NCI-H345 (cell line): ENCODE measurements at places on chromosomes 6 and 20.
A peak's percentile ranks its signal among the peaks of the same experiment; 100 is the strongest.

- no peak for DNase-seq
These were observed 18.9 kb upstream of the ITPR3 start for GRCh38 chr6:33602180-33602579.

GRCh38 chr20:10242166-10242565 is 23.5 kb downstream of the SNAP25 start:
- DNase-seq, result no peak

- DNase-seq, result no peak
These were observed 161.4 kb upstream of the HTR1E start for GRCh38 chr6:86775893-86776292.

DNA sequence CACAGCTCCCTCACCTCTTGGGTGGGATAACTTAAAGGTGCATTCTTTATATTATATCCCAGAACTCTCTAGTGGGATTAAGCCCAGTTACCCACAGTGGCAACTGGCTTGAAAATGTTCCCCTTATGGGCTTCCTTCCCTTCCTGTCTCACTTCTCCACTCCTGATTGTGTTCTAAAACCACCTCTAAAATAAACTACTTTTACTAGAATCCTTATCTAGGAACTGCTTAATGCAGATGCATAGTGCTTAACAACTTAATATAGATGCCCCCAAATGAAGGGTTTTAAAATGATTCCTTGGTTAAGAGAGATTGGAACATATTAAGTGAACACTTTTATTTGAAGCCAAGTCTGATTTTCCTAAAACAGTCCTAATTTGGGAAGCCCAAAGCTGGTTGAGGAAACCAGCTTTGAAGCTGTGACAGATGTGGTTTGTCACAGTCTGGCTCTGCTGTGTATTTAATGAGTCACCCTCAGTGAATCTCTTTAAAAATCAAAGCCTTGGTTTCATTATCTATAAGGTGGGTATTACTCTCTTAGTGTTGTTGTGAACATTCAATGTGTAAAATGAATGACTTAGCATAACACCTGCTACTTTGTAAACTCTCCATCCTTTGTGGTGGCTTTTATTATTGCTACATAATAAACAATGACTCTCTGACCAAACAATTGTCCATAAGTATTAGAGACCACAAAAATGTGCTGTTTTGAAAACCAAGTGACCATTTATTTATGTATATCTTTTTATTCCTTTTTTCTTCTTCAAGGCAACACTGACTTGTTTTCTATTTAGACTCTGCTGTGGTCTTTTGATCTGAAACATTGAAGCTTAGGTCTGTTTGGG is 24.4 kb downstream of the PLCB1 start:
- peak; percentile 77 for DNase-seq

DNA sequence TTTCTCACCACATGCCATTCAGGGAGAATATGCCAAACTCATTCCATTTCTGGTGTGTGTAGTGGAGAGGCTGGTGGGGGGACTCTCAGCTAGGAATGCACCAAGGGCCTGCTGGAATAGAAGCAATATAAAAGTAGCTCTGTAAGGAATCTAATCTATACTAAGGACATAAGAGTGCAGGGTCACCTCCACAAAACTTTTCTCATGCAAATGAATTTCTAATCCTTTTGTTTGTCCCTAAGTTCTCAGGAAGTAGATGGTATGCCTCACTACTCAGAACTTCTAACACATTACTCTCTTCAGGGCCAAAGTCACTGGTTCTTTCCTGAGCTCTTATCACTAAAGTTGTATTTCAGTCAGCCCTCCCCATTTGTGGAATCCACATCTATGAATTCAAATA is 427.2 kb downstream of the C6orf118 start:
- no peak for DNase-seq

DNA sequence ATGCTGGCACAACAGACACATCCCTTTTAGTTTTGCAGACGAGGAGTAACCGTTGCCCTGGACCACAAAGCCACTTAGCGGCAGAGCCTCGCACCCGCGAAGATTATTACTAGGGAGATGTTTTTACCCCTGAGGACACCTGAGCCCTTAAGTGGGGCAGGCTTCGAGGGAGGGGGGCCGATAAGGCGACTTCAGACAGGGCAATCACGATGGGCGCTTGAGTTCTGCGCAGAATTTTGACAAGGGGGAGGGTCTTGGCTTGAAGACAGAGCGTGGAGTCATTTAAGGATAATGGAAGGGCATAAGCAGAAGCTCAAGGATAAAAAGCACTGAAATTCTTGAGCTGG is 650 bp upstream of the TTK start:
- peak; percentile 55 for DNase-seq

- DNase-seq, result no peak
These were observed 3.7 kb downstream of the KIF16B start for GRCh38 chr20:16569246-16570153.

DNA sequence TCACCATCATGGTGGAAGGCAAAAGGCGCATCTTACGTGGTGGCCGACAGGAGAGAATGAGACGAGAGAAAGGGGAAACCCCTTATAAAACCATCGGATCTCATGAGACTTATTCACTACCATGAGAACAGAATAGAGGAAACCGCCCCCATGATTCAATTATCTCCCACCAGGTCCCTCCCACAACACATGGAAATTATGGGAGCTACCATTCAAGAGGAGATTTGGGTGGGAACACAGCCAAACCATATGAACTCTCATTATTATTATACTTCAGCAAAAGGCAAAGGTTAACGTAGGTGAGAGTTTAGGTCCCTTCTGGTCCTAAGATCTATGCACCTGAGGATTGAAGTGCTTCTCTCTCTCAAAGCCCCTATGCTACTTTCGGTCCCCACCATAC is 2.4 kb upstream of the PFDN4 start:
- DNase-seq, result no peak

- no peak for DNase-seq
These were observed 26.3 kb upstream of the UBR2 start for GRCh38 chr6:42537536-42537935.

DNA sequence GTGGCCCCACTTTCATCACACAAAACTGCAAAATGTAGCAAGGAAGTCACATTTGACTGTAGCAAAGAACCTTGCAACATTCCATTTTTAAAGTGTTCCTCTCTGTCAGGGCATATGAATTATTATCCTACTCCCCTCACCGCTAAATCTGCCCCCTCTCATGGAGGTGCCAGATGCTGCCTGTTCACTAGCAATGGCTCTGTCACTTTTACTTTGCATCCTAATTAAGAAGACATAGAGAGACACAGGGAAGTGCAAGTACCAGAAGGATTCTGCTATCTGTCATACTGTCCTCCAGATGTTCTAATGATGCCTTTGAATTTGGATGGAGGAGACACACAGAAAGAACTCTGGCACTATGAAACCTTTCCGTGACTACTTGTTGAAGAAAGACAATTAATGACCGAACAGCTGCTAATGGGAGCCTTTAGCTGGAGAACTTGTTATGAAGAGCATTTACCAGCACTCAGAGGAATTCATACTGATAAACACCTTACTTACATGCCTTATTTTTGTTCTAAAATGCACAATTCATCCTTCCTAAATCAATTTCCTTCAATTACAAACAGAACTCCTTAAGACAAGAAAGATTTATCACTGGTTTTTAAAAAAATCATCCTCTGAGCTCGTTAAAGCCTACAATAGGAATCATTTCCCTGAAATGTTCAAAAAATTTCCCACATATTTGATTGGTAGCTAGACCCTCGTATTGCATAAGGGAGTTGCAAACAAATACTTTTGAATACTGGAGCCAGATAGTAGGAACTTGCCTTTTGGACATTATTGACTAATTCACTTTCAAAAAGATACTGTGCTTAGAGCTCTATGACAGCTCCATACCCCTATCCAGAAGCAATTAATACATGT is 292.6 kb downstream of the UBE3D start:
- DNase-seq, result no peak

DNA sequence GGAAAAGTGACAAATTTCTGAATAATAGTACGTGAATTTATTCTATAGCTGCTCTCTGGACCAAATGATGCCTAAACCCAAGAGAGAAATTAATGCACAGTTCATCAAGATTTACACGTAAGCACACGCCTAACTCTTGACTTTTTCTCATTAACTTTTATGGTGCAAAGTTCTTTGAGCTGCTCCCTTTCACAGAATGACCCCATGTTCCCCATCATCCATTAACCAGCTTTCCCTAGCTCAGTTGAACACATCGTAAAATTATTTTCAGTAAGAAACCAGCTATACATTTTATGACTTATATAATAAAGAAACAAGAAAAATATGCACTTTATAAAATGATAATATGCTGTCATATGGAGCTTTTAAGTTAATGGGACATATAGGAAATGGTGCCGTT is 54.3 kb downstream of the ID4 start:
- no peak for DNase-seq

- no peak for DNase-seq
These were observed 322.5 kb downstream of the HACE1 start for GRCh38 chr6:104537180-104537579.

DNA sequence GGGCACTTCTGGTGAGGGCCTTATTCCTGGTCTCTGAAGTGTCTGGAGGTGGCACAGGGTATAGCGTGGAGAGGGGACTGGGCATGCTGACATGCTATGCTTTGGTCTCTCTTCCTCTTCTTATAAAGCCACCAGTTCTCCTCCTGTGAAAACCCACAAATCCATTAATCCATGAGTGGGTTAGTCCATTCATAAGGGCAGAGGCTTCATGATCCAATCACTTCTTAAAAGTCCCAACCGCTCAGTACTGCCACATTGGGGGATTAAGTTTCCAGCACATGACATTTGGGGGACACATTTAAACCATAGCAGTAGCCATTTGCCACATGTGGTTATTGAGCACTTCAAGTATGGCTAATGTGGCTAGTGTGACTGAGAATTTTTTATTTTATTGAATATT is 3.8 kb upstream of the TRIB3 start:
- no peak for DNase-seq

DNA sequence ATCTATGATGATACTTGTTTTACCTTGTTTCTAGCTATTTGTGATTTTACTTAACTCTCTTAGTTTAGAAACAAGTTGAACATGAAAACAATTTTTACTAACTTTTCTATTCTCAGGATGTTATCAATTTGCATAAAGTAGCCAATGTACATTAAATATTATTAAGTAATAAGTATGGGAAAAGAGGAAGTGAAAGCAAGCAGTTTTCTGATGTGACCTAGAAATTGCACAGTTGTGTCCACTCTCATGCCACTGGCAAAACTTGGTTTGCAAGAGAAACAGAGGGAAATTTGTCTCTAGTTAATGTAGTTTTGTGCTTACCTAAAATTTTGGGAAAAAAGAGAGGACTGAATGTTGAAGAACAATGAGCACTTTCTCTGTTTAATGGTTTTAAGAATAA is 19.2 kb upstream of the TSPYL1 start:
- DNase-seq, result no peak

GRCh38 chr20:50515471-50516106 is 5.4 kb downstream of the PTPN1 start:
- DNase-seq, result no peak

- no peak for DNase-seq
These were observed 749.3 kb downstream of the TENT5A start for GRCh38 chr6:81003156-81003555.

GRCh38 chr6:71446470-71446869 is 157.9 kb downstream of the OGFRL1 start:
- DNase-seq, result no peak

- no peak for DNase-seq
These were observed 21.6 kb downstream of the KIAA1586 start for GRCh38 chr6:57068061-57068460.

DNA sequence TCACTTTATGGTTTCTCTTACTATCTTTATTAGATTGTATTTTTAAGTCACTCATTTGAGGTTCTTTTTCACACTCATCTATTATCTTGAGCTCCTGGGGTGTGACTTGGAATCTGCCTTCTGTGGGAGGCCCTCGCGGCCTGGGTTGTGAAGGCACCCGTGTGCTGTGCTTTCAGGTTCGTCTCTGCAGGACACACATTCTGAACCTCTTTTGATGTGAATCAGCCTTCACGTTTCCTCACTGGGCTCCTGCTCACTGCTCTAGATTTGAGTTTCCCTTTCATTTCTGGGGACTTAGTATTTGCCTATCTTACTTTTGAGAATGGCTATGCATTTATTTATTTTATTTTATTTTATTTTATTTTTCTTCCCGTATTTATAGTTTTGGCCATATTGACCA is 97.8 kb downstream of the PACRG start:
- no peak for DNase-seq

- DNase-seq, result no peak
These were observed 5.9 kb upstream of the LPIN3 start for GRCh38 chr20:41334443-41335421.

DNA sequence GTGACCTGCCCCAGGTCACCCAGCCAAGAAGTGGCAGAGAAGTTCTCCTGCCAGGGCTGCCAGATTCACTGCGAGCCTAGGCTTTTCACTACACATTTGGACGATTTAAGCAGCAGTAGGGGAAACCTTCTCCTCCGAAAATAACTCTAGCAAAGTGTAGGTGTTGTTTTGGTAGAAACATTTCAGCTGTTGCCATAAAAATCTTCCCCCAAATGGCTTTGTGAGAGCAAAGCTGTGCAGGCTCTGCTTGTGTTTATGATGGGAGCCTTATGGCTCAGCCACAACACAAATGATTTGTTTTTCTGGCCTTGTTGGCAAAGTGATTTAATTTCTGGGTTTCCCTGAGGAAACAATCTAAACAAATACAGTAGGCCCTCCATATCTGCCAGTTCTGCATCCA is 81.8 kb downstream of the PLCB4 start:
- DNase-seq, result no peak

- DNase-seq, result peak; percentile 39
These were observed 2.9 kb downstream of the RXRB start for GRCh38 chr6:33197431-33198048.

DNA sequence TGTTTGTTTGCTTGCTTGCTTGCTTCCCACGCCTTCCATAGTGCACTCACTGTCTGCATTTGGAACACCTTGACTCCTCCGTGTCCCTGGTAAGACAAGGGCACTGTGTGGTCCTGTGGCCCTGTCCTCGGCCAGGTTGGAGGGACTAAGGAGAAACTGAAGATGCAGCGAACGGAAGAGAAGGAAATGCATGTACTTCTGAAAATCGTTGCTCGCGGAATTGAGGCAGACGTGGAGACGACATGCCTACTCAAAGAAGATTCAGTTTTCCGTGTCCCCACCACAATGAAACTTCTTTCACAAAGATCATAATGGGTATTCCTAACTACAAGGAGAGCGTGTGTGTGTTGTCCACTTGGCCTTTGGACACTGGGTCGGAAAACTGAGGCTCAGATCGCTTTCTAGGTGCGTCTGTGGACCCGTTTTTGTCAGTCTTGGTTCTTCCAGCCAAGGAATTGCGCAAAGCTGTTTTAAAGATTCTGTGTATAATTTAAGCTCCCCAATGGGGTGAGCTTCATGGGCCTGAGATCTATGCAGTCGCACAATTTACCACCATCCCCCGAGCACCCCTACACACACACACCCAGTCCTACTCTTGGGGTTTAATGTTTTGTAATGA is 120.4 kb upstream of the ZNF184 start:
- no peak for DNase-seq

DNA sequence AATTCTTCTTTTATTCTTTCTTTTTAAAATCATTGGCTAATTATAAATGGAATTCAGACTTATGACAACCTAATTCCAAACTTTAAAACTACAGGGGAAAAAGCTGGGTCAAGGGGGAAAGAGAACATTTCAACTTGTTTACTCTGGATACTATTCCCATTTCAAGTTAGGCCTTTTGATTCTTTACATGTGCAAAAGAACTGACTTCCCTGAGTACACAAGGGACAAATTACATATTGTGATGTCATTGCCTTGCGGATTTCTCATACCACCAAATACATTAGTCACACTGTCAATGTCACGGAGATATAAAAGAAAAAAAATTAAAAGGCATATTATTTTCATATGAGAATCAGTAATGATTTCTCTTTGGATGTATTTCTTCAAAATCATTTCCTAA is 96.5 kb upstream of the TBX18 start:
- DNase-seq, result no peak
